ENCODE measurements at places on chromosomes 5 and 9.

DNA sequence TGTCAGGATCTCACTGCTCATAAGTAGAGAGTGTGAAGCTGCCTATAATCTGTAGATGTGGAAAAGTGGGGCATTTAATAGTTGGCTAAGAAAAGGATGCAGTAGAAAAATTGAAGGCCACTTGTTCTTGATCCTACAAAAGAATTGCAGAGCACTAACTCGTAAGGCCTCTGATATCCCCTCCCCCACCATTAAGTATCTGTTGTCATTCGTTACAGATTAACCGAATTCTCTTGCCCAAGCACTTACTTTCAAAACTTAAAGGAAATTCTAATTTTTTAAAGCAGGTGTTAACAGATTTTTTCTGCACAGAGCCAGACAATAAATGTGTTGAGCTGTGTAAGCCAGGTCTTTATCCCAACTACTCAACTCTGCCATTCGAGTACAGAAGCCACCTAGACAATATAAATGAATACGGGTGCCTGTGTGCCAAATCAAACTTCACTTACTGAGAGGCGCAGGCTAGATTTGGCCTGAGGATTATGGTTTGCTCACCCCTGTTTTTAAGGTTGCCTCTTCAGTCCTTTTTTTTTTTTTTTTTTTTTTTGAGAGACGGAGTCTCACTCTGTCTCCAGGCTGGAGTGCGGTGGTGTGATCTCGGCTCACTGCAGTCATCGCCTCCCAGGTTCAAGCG, 234.8 kb downstream of the RFK start:
- DNase-seq = no peak

GRCh38 chr5:138927544-138927943, 52.4 kb upstream of the LRRTM2 start:
- no peak for DNase-seq

GRCh38 chr5:132746592-132746953, 653 bp upstream of the CCNI2 start:
- no peak for DNase-seq

GRCh38 chr9:124010665-124011321, 775 bp upstream of the LHX2 start:
- no peak for DNase-seq

GRCh38 chr9:88237479-88237961, 99.2 kb upstream of the SPATA31C2 start:
- DNase-seq = no peak

- DNase-seq = no peak
Measured at GRCh38 chr9:132547976-132548730, 34.3 kb upstream of the BARHL1 start.

- DNase-seq = no peak
Measured at GRCh38 chr5:45132972-45133371, 324.2 kb downstream of the MRPS30 start.

GRCh38 chr5:107040907-107041306, 629.8 kb downstream of the EFNA5 start:
- DNase-seq = no peak

GRCh38 chr9:85514256-85514655, 227.5 kb downstream of the AGTPBP1 start:
- no peak for DNase-seq

- no peak for DNase-seq
Measured at GRCh38 chr9:123695386-123695785, 234.5 kb downstream of the DENND1A start.

GRCh38 chr9:124370896-124371582, 44.2 kb downstream of the PSMB7 start:
- DNase-seq = no peak

DNA sequence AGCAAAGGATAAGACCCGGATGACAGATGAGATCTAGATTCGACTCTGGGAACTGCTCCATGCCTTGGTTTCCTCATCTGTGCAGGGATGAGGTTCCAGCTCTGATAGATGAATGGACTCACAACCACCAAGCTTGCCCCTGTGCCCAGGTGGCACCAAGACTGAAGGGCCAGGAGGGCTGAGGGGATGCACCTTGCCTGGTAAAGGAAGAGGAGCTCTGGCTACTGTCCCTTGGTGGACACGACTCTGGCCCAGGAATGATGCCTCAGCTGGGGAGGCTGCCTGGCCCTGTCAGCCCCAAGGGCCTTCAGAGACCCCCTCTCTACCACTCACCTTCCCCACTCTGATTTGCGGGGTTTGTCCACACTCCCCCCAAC, 24.9 kb upstream of the ANXA6 start:
- no peak for DNase-seq
